ENCODE measurements at places on chromosomes 1 and 21.

- DNase-seq: no peak
Measured at GRCh38 chr21:32214654-32215305, 64.1 kb downstream of the MIS18A start.

GRCh38 chr1:57232500-57232899 lies 191.4 kb downstream of the DAB1 start:
- DNase-seq: no peak

DNA sequence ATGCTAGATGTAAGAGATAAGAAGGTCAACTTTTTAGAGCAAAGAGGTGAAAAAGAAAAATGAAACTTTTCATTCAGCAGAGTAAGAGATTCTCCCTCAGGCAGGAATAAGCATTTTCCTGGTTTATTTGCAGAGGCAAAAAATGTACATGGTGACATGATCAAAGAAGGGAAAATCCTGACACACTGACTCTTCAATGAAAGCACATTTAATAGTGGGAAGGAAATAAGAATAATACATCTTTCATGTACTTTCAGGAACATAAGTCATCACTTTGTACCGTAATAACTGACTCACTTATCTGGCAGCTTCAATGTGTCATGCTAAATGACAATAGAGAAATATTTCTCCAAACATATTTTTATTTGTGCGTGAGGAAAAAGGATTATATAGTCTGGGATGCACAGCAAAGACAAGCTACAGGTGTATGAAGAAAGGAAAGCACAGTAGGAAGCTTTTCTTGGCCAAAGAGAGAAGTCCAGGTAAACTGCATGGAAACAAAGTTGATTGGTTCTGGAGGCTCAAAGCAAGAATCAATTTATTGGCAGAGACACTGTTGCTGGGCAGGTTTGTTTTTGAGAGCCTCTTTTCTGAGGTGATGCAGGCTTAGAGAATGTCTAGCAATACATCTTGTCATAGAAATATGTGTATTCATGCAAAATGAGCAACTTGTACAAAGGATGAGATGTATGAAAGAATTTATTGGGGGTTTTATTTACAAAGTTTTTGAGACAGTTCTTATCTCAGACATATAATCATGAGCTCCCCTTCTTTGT lies 1409.0 kb downstream of the PLA2G4A start:
- DNase-seq: no peak

DNA sequence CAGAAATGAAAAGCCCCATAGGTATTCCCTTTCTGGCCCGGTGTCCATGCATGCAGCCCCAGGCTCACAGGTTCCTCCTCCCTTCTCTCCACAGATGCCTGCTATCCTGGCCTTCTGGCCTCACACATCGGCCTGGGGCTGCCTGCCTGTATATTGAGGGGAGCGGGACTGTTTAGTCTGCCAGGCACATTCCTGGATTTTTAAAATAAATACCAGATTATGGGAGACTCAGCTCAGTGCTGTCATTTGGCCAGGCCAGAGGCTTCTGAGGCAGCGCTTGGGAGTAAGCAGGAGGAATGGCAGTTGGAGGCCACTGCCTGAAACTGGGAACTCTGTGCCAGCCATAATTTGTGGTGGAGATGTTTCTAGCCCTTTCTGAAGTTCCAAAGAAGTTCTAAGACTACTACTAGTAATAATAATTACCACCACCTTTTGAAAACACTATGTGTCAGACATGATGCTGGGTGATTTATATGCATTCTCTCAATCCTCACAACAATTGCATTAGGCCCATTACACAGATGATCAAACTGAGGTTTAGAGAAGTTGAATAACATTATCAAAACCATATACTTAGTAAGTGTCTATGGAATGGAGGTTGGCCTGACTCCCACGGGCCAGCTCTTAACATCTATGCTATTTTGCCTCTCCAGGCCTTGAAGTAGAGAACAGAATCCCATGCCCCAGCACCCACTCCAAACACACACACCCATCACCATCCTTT lies 107.6 kb downstream of the PLXNA2 start:
- no peak for DNase-seq

GRCh38 chr1:19448491-19449439 lies 36.6 kb downstream of the CAPZB start:
- DNase-seq: no peak

DNA sequence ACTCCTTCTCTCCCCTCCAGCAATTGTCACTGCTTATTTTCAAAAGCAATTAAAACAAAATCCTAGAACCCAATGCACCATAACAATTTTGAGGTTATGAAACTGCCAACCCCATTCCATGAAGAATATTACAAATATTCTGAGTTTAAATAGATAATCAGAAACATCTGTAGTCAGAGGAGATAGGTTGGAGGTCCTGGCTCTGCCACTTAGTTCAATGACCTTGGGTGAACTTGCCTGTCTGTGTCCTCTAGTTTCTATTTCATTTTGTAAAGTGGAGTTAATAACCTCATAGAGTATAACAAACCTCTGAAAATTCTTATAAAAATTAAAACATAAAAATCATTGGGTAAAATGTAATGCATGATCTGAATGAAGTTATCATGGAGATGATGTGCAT lies 164.6 kb downstream of the KCTD3 start:
- no peak for DNase-seq

DNA sequence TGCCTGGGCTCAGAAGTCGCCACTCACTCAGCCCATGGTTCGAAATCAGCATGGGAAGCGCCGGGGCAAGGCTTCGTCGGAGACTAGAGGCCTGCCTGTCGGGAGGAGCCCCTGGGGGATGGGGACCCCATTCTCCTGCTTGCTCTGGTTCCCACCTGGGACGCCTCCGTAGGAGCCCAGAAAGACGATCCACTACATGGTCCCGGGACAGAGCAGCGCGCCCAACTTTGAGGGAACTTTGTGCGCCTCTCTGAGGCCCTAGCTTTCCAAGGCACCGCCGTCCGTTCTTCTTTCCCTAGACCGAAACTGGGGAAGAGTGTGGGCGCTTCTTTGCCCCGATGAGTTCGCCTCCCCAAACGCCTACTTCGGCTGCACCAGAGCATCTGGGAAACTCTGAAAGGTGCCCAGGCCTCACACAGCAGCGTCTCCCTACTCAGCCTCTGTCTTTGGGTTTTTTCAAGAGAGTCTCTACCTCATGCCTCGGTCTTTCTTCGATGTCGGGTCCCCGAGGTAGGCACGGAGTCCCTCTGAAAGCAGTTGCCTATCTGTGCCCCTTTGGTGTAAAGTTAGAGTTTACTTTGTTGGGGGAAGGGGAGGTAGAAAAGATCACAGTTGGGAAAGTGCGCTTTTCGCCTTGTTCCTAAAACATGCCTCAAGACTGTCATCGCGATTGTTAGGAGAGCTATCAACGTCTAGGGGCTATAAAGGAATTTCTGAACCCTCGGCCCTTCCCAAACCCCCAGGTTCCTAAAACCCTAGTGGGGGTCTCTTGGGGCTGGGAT lies 14.0 kb downstream of the NR5A2 start:
- DNase-seq: no peak

GRCh38 chr1:223137455-223138085 lies 5.5 kb downstream of the TLR5 start:
- no peak for DNase-seq

DNA sequence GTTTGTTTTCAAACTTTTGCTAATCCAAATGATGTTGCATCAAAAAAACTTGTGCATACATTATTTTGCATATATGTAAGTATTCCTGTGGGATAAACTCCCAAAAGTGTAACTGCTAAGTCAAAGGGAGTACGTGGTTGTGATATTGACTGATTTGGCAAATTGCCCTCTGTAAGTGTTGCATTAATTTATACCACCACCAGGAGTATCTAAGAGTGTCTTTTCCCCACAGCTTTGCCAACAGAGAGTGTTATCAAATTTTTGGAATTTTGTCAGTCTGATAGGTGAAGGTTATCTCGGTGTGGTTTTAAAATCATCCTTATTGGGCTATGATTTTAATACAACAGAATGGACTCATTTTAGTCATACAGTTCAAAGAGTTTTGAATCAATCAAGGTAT lies 30.1 kb upstream of the PARP1 start:
- DNase-seq: no peak

All from testis (tissue), 5 donors.